ENCODE measurements at places on chromosomes 5 and 9.

GRCh38 chr9:97313243-97313642, 5.8 kb downstream of the CCDC180 start:
- DNase-seq, result no peak

GRCh38 chr5:93219641-93220145, 361.3 kb downstream of the NR2F1-AS1 start:
- DNase-seq, result no peak

- DNase-seq, result no peak
Observed at GRCh38 chr5:161547738-161548486, 1.4 kb upstream of the GABRB2 start.

GRCh38 chr5:177548495-177548894, 5.9 kb downstream of the FAM193B start:
- DNase-seq, result no peak

DNA sequence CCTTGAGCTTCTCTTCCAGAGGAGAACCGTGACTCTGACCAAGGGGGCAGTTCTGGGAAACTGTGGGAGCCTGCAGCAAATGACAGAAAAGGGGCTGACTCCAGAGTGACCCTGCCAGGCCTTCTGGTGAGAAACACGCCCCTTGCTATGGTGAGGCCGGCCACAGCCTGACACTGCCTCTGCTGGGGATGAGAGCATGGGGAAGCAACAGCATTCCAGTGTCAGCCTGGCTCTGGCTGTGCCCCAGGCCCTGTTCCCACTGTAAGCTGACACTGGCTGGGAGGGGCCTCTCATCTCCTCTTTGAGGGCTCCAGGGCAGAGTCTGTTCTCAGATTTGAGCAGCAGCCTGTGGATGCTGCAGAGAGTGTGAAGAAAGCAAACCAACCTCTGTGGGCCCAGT, 180.0 kb upstream of the IL12B start:
- peak; percentile 73 for DNase-seq

DNA sequence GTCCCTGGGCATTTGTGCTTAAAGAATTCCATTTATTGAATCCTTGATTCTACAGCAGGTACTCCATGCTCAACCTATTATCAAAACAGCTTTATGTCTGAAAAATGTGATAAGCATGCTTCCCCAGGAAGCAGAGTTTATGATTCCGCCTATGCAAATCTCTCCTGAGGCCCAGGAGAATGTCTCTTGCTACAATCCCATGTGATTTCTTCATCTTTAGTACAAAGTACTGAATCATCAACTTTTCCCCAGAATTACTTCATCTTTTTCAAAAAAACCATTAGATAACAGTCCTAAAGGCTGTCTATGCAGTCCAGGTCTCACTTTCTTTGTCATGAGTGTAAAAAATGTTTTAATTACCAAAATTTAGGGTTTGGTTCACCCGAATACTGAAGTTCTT, 130.2 kb upstream of the ADAMTSL1 start:
- peak; percentile 89 for DNase-seq

GRCh38 chr5:38608874-38609273, 52.4 kb upstream of the LIFR start:
- DNase-seq, result peak; percentile 51

DNA sequence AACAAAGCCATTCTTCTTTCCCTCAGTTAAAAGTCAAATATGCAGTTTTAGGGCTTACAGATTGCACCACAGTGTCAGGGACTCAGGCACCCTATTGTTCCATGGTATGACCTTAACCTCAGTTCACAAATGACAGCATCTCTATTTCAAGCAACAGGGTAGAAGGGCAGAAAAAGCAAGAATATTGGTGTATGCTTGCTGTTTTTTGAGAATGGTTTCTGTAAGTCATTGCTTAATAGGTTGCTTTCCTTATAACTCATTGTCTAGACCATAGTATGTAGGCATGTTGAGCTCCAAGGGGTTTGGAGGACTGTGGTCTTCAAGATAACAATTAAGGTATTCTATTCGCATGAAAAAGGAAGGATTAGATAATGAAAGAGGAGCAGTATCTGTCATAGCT, 183.5 kb upstream of the EDIL3 start:
- DNase-seq, result no peak

- peak; percentile 80 for DNase-seq
Observed at GRCh38 chr5:154860123-154860522, 1.7 kb downstream of the CNOT8 start.

GRCh38 chr5:154646745-154647113, 108.4 kb upstream of the LARP1 start:
- DNase-seq, result no peak

DNA sequence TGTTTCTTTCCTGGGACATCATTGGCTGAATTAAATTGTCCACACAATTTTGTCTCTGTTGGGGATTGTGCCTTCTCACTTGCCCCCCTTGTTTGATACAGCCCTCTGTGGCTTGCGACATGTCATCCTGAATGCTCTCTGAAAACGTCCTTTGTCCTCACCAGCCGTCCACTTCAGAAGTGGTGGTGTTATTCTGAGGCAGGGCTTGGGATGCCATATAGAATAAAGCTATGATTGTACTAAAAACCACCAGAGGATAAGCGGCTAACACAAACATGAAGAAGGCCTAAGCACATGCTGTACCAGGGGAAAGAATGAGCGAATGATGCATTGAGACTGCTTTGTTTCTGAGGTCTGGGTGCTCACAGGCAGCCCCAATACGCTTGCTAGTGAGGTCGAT, 3.5 kb upstream of the SNX30 start:
- DNase-seq, result no peak

- DNase-seq, result no peak
Observed at GRCh38 chr9:84710701-84711397, 41.3 kb downstream of the NTRK2 start.

GRCh38 chr9:90844326-90844725, 42.7 kb downstream of the SYK start:
- no peak for DNase-seq

DNA sequence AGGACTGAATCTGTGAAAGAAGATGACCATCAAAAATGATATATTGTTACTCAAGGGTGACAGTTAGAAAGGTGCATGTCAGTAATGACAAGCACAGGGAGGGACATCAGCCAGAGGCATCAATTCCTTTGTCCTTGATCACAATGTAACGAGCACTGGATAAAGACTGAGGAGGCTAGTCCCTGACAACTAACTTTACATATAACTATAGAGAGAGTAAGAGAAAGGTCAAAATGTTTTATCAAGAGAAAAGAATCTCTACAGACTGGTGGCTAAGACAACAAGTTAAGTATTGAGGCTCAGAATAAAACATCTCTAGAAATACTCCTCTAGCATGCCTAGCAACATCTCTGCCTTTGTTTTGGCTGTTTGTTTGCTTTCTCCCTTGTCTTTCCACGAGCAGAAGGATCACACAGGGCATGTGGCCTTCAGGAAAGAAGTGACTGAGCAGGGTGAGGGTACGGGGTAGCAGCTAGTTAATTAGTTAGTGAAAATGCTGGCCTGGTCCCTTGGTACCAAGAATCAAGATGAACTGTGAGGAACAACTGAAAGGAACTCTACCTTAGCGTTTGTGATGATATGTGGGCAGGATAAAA, 724.1 kb upstream of the MEF2C start:
- no peak for DNase-seq

GRCh38 chr5:59037941-59038797, 455.3 kb downstream of the RAB3C start:
- DNase-seq, result no peak

DNA sequence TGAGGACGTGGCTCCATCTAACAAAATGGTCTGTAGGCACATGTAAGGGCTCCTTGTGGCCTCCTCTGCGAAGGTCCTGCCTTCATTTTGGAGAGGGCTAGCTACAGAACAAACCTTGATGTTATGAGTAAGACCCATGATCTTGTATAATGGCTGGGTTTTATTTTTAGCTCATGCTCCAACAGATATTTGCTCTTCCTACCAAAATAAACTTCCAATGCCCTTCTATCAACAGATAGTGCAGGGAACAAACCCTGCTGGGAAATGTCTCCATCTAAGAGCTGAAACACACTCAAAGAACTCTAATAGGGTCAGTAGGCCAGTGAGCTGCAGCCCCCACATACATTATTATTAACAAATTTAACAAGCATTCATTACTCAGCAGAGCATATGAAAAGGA, 189.5 kb downstream of the LURAP1L start:
- DNase-seq, result no peak

- DNase-seq, result no peak
Observed at GRCh38 chr5:136388474-136388873, 23.1 kb upstream of the TRPC7 start.
